ENCODE measurements at places on chromosomes 2 and 18. TPM values are rescaled to one million over a fixed set of nuclear protein-coding genes. Genes with fewer than 3 reads are reported as not detected.

The RPRM gene
- 7.0 TPM for total RNA-seq

The HADHB gene
- total RNA-seq, result 53.7 TPM

DNA sequence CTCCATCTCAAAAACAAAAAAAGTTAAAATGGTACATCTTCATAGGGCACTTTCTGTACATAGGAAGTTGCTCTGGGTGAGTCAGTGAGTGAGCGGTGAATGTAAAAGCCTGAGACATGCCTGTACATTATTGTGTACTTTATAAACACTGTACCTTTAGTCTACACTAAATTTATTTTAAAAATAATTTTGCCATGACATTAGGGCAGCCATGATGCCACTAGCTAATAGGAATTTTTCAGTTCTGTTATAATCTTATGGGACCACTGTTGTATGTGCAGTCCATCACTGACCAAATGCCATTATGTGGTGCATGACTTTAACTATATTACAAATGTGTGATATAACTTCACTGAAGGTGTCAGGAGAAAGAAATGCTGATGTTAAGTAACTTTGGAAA, 11.0 kb upstream of the TXNDC2 start:
- DNase-seq, result no peak

The TMEM169 gene
- 18.6 TPM for total RNA-seq

The RAPGEF4 gene
- 45.1 TPM for total RNA-seq

GRCh38 chr2:37287966-37288365, 36.7 kb downstream of the PRKD3 start:
- DNase-seq, result no peak

DNA sequence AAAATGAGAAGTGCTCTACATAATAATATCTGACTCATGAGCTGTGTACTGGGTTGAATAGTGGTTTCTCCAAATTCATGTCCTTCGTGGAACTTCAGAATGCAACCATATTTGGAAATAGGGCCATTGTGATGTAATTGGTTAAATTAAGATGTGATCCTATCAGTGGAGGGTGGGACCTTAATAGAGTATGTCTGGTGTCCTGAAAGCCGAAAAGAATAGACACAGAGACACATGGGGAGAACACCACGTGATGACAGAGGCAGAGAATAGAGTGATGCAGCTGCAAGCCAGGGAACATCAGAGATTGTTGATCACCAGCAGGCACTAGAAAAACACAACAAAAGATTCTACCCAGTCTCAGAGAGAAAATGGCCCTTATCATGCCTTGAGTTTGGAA, 310.1 kb downstream of the EXOC6B start:
- DNase-seq, result no peak

The PHOSPHO2 gene
- total RNA-seq, result 19.7 TPM

The NYAP2 gene
- total RNA-seq, result 21.1 TPM

GRCh38 chr2:21687589-21687988, 563.8 kb downstream of the TDRD15 start:
- no peak for DNase-seq

DNA sequence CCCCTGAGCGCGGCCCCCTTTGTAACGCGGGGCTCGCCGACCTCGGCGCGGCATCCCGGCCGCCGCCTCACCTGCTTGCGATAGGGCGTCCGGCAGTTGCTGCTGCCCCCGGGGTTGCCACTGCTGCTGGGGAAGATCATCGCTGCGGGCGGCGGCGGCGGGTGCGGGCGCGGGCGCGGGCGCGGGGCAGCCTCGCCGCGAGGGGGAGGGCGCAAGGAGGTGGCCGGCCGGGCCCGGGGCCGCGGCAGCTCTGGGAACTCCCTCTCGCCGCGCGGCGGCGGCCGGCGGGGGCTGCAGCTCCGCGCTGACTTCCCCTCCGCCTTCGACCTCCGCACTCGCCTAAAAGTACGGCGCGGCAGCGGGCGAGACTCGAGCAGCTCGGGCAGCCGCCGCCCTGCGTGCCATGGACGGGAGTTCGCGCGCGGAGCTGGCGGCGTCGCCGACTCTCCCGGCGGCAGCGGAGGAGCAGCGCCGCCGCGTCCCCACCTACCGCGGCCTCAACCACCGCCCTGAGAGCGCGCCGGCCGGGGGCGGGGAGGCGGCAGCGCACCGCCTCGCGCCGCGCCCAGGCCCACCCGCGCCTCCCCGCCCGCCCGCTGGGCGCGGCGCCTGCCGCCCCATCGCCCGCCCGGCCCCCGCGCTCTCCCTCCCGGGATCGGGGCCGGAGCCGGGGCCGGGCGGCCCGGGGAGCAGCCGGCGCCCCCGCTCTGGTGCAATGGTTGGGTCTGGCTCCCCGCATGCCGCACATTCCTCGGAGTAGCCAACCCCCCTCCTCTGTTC, 86.0 kb downstream of the RBMS1 start:
- peak; percentile 9 for DNase-seq

- DNase-seq, result no peak
Observed at GRCh38 chr18:2699001-2699400, 43.5 kb downstream of the SMCHD1 start.

DNA sequence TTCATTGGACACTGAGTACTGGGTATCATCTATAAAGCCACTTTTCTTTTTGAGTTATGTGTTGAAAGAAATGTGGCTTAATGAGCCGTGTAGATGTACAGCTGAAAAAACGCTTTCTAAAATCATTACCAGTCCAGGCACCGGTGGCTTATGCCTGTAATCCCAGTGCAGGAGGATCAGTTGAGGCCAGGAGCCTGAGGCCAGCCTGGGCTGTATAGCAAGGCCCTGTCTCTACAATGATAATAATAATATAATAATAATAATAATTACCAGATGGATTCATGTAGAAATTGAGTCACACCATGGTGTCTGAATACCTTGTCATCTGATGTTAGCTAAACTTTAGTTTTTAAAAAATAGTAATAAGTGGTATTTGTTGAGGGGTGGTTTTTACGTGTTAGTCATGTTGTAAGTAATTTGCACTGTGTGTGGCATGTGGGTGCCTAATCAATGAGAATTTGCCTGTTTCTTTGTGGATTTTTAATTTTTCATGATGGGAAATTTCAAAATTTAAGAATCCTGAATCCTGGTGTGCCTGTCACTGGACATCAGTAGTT, 30.1 kb downstream of the NCK2 start:
- no peak for DNase-seq

The DOK6 gene
- total RNA-seq, result 39.6 TPM

DNA sequence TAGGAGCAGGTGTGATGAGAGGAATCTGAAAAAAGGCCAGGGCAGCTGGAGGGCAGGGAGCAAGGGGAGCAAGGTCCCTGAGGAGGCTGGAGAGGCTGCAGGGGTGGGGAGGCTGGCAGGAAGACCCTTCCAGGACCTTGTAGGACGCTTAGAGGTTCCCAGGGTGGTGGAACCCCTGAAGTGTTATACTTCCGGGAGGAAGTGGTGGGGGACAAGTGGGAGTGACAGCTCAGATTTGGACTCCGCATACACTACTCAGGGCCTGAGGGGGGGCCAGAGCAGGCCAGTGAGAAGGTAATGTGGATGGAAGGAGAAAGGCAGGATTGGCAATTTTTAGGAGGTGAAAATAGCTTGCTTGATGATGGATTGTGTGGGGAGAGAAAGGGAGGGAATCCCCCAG, 1.9 kb upstream of the NCAPH start:
- DNase-seq, result no peak

DNA sequence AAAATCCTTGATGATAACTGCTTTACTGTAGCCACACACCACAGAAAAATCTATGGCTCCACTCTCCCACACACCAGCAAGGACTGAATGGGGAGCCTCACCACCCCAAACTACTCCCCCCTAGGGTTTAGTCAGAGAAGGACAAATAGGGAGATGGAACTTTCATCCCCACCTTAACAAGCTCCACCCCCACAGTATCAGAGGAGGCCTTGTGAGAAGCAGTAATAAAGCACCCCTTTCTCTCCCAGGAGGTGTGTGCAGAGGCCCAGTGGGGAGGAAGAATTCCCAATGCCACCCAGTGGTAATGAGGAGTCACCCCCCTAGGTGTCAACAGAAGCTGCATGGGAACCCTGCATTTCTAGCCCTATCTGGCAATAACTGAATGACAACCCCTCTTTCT, 224.9 kb downstream of the TNS1 start:
- no peak for DNase-seq

GRCh38 chr2:145102706-145103105, 582.8 kb upstream of the ZEB2 start:
- DNase-seq, result no peak

The GPR35 gene
- total RNA-seq, result 2.4 TPM

DNA sequence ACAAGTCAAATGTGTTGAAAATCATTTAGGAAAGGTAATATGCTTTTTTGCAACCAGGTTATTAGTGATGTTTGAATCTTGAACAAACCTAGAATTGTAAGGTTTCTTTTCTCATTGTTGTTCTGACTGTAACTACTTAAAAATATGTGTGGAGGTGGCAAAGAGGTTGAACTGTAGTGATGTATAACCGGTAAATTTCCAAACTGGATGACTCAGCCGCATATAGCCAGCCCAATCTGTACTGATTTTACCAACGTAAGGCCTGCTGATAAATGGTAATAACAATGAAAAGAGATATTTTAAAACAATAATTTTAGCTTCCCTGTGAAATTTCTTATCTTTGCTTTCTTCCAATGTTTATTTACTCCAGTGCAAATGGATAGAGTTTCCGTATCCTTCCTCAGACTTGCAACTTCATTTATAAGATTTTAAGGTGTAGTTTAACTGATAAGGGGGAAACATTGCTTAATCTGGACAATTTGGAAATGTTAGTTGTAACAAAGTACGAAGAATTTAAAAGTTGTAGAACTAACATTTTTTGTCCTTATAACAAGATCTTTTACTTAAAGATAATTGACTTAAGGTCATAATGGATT, 1170.4 kb upstream of the ZEB2 start:
- DNase-seq, result no peak

DNA sequence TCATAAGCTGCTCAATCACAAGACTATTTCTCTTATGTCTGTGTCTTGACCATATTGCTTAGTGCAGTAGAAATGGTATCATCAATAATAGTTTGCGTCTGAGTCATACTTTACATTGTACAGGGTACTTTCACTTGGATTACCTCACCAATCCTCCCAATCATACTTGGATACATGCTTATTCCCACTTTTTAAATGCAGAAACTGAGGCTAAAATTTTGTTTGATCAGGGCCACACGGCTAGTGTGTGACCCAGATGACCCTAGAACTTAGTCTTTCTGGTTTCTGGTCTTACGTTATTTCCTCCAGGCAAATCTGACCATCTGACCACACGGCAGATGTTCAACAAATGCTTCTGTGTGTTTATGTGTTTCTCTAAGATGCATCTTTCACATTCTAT, 23.8 kb upstream of the CCL20 start:
- no peak for DNase-seq

DNA sequence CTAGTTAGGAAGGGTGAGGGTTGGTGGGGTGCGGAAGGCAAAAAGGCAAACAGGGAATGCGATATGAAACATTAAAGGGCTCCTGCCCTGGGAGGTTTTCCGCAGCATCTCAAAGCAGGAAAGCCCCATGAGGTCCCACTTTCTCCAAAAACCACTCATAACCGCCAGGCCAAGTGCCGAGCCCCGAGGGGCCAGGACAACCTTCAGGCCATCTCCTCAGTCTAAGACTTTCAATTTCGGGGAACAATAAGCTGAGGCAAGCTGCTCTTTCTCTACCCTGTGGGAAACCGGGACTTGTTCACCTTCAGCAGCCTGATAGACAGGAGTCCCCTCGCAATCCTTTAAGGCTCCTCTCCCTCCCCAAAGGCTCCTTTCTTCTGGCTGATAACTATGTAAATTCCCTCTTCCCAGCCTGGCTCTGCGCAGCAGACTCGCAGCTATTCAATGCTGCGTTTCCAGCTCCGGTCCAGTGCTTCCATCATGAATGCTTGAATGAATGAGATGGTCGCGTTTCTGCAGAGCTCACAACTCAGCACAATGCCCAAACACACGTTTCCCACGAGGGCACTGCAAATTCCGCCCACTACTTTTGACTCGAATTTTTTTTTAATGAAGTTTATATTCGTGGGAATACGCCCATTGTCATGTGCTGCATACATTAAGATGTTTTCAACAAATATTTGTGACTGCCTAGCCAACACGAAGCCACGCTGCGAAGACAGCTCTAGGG, 1.4 kb downstream of the LAMA1 start:
- DNase-seq, result no peak

DNA sequence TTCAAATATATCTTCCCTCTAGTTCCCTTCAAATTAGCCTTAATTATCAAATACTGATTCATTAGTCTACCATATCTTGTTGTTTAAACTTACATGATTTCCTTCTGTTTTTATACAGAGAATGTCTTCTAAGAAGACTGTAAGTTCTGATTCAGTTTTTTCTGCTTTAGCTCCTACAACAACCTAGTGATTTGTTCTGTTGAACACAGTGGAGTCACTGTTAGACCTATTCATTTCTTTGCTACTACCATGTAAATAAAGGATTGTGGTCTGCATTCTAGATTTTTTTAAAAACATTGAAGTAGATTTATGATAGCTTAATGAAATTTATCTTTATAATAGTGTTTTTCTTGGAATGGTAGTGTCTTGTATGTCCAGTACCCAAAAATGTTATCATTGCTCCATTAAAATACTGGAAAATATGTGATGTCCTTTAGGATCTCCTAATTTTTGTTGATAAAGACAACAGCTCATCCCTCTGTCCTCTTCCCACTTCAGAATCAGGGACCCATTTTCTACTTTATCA, 146.4 kb downstream of the MBD5 start:
- no peak for DNase-seq

The BOK gene
- total RNA-seq, result 19.1 TPM

GRCh38 chr2:174764280-174765255, at the start of gene CHRNA1:
CHRNA1 (minus strand) TSS chr2:174764472; CDS start chr2:174764394, 78 bp downstream.
- DNase-seq, result no peak

DNA sequence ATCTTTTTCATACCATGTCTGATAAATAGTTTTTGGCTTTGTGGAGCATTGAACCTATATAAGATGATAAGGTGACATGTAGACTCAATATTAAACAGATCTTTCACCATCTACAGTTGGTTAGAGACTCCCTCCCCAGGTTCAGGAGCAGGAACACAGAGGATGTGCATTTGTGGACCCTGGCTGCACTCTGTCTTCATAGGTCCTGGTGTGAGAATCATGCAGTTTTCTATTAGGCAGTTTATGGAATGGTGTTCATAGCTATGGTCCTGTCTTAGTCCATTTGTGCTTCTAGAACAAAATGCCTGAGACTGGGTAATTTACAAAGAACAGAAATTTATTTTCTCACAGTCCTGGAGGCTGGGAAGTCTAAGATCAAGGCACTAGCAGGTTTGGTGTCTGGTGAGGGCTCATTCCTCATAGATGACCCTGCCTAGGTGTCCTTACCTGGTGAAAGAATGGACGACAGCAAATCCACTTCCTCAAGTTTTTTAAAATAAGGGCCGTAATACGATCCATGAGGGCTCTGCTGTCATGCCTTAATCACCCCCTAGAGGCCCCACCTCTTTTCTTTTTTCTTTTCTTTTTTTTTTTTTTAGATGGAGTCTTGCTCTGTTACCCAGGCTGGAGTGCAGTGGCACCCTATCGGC, 35.3 kb upstream of the FAM98A start:
- no peak for DNase-seq

The MMADHC gene
- 65.1 TPM for total RNA-seq

DNA sequence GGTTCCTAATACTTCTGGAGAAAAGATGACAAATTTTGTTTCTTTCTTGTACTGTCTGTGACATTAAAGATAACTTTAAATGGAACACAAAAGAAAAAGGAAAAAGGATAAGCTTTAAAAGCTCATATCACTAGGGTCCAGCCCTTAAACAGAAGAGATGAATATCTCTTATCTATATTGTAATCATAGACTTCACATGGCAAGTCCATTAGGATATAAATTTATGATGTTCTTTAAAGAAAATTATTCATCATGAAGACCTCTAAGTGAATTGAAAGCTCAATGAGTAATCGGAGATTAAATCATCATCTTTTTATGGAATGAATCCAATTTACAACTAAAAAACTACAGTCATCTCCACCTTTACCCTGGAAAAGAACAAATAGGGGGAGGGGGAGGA, 111.6 kb upstream of the SATB2 start:
- DNase-seq, result no peak

The ST8SIA5 gene
- total RNA-seq, result 9.4 TPM
